ENCODE measurements at places on chromosomes 1 and 21.

DNA sequence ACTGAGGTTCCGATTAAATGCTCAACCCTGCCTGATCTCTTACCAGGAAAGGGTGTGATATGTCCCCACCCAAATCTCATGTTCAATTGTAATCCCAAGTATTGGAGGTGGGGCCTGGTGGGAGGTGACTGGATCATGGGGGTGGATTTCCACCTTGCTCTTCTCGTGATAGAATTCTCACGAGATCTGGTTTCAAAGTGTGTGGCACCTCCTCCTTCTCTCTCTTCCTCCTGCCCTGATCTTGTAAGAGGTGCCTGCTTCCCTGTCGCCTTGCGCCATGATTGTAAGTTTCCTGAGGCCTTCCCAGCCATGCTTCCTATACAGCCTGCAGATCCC is 34.9 kb downstream of the RSPH1 start:
- DNase-seq: no peak

- DNase-seq: no peak
These were observed 2.7 kb upstream of the TMPRSS3 start for GRCh38 chr21:42398436-42399028.

DNA sequence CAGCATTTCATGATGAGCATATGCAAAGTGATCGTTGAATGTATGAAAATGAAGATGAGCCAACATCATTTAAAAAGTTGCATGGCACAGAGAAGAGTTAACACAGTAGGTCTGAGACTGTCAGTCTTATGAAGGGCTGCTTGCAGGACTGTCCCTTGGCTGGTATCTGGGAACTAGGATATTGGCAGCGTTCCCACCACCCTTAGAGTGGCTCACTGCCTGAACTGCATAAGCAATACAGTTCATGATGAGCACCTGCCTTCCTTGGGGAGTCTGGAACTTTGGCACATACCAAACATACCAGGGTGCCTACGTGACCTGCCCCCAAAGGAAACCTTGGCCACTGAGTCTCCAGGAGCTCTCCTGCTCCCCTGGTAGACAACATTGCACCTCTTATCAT is 161.8 kb downstream of the DSCAM start:
- no peak for DNase-seq

- peak; percentile 60 for DNase-seq
These were observed 2.1 kb upstream of the S100A10 start for GRCh38 chr1:151995774-151996173.

DNA sequence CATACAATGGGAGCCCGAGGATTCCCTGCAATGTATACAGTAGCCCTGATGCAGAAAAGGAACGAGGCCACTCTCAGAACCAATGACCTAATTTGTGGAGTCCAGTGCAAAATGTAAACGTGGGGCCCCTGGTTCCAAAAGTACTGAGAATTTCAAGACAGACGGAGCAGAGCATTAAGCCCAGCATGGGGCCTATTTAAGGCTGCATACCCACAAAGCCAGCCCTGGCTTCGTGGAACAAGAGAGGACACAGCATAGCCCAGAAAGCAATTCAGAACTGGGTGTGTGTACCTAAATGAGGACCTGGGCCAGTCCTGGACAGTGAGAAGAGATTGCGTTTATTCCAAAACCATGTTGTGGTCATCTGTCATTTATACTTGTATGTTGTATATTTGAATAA is 55.2 kb downstream of the MT1HL1 start:
- no peak for DNase-seq

GRCh38 chr21:28252928-28253327 is 739.7 kb downstream of the LTN1 start:
- DNase-seq: no peak

DNA sequence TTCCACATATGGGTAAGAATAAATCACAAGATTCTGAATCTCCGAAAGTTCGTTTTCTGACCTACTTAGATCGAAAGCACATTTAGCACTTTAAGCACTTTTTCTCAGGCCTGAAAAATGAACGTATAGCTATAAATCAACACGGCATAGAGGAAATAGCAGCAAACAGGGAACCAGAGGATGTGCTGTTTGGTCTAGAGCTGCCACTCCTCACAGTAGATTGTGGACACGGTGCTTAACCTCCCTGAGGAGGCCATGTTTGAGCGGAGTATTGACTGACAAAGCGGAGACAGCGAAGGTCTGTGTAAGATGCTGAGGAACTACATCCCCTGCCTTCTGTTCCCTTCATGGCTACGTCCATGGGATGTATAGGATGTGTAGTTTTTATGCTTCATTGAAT is 452.8 kb upstream of the NCAM2 start:
- no peak for DNase-seq

- no peak for DNase-seq
These were observed 40.8 kb upstream of the KIRREL1 start for GRCh38 chr1:157952601-157953000.

DNA sequence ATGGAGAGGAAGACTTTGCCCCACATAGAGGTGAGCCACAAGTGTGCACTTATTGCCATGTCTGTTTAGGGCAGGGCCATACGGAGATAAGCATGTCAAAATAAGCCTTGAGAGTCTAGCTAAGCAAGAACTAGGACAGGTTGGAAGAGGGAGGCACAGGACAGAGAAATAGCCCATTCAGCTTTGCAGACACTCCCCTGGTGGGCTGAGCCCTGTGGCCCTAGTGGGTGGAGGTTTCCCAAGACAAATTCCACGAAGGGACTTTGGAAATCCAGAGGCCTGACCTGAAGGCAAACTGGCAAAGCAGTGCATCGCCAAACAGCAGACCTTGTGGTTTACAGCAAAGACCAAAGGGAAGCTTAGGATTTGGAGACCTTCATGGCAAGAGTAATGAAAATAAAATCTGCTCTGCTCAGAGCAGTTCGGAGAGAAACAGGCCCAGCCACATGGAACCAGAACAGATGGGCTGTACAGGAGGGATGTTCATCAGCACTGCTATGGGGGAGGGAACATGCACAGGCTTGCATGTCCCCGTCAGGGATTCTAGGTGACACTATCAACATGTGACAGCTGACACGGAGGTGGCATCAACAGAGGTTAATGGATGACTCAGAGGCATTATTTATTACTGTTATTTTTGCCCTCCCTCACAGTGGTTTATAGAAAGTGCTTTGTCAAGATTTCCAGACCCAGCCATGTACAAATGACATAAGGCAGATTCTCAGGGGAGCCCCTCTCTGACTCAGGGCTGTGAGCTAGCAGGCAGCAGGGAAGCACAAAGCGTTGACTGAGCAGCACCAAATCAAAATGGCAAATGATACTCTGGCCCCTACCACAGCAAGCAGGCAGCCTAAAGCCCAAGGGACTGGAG is 90.1 kb upstream of the IRF2BP2 start:
- peak; percentile 31 for DNase-seq

DNA sequence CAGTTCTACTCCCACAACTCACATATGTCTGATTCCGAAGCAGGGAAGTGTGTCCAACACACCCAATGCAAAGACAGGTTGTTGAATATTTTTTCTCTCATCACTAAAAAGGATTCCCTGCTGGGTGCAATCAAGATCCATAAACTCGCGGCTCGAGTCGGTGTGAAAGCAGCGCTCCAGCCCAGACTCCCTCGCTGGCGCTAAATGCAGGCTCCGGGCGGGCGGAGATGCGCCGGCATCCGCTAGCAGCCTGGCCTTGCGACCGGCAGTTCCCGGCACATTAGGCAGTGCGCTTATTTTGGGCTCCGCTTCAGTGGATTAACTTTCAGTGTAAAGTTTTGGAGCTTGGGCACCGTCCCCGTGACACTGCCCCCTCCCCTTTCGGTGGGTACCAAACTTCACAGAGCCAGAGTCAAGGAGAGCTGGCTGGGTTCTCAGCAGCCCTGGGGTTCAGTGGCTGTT is 87.7 kb upstream of the POU3F1 start:
- no peak for DNase-seq

GRCh38 chr1:208239473-208240381 is 4.5 kb downstream of the PLXNA2 start:
- no peak for DNase-seq

- DNase-seq: no peak
These were observed 7.2 kb upstream of the BCL10 start for GRCh38 chr1:85283475-85284199.

- no peak for DNase-seq
These were observed 121.1 kb downstream of the AJAP1 start for GRCh38 chr1:4775506-4775905.

DNA sequence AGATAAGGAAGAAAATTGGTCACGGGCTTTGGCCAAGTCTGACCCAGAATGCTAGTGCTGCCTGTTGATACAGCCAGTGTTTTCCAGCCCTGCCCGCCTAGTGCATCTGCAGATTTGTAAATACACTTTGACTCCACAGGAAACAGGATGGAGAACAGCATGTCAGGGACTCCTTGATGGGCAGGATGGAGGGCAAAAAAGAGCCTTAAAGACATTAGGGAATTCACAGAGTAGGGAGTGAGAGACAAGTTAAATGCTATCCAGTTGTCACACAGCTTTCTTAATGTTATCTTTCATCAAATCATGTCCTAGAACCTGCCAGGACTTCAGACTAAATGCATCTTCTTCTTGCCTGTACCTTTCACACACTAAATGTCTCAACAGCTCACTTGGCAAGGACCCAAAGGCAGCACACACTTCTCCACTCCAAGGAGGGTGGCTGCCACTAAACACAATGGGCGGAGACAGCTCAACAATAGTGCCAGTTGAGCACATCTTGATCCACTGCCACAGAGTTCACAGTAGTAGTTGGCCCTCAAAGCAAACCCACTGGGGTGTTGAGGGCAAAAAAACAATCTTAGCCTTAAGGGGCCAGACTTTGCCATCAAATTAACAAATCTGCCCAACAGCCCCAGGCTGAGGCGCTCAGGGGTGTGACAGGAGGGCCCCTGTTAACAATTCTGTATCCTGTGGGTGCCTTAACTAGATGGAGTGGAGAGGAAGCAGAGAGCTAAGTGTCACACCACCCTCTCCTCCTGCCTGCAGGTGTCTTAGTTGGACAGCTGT is 2.7 kb downstream of the HIVEP3 start:
- no peak for DNase-seq

DNA sequence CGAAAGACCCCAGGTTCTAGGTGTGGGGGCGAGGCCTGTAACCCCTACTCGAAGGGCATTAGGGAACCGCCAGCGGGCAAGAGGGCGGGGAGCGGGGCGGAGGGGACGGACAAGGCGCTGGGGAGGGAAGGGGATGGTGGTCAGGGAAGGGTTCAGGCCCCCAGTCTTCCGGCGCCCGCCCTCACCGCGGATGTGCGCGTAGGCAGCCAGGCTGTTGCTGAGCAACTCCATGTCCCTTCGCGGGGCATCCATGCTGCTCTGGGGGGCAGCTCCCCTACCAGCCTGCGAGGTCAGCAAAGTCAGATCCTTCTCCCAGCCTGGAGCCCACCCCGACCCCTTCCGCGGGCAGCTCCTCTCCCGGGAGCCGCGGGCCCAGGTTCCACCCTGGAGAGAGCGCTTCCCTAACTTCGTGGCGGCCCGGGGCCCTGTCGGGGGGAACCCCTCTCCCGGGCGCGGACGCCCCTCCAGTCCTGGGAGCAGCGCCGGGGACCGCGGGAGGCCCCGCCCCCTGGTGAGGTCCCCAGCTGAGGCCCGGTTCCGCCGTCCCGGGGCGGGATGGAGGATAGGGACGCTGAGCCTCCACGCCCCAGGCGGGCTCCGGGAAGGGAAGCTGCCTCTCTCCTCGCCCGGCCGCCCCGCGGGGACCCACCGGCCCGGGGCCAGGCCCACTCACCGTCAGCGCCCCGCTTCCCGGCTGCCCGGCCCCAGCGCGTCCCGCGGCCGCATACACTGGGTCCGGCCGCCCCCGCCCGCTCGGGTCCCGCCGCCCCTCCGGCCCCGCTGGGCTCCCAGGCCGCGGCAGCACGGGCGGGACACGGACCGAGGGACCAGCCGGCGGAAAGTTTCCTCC is 434 bp downstream of the EVA1B start:
- DNase-seq: peak; percentile 73

GRCh38 chr1:154851392-154852177 is 18.5 kb downstream of the KCNN3 start:
- no peak for DNase-seq

- DNase-seq: no peak
These were observed 11.4 kb downstream of the SEMA6C start for GRCh38 chr1:151134991-151135390.
